Right lobe of liver (tissue), 6 donors: ENCODE measurements at places on chromosomes 12 and 14. TPM values are rescaled to one million over a fixed set of nuclear protein-coding genes. Genes with fewer than 3 reads are reported as not detected.
A peak's percentile ranks its signal among the peaks of the same experiment; 100 is the strongest.

DNA sequence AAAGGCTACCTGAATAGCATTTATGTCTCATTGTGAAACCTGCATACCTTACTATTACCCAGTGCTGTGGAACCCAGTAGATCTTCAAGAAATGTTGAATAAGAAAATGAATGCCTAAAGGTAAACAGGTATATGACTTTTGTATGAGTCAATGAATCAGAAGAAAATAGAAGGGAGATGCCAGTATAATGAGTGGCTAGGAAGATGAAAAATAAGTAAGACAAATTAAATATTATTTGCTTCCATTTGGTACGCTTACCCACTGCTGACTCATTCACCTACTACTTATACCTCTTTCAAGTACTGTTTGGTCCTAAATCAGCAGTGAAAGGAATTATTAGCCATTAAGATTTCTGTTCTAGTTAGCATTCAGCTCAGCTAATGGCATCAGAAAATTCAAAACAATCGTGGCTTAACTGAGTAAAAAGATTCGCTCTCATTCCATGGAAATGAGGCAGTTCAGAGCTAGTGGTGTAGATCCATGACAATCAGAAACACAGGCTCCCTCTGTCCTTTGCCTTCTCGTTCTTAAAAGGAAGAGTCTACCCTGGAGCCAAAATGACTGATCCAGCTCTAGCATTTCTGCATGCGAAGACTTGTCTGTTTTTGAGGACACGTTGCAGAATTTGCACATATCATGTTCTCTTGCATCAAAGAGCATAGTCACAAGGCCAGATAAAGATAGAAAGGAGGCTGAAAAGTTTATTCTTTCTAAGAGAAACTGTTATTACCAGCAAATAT is 705.8 kb upstream of the USP15 start:
- H3K27ac ChIP-seq: no peak overlapping the region
- no peak overlapping the region for H3K4me3 ChIP-seq
- no peaks in the 10 kb centered on the region for H3K27me3 ChIP-seq
- no peaks in the 10 kb centered on the region for H3K4me1 ChIP-seq

DNA sequence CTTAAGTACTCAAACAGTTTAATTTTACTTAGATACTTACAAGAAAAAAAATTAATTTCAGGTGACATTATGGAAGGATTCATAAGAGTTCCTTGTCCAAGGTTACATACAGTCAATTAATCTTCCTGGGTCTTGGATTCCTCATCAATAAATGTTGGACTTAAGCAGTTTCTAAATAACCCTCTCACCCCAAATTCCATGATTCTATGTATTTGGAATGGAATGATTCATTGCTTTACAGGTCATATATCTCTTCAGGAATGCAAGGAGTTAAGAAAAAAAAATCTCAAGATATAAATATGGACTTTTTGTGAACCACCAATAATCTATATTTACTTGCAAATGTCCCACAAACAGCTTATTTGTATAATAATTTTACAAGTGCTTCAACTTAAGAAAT is 84.2 kb upstream of the BMP4 start:
- H3K27ac ChIP-seq: no peak overlapping the region
- no peaks in the 10 kb centered on the region for H3K4me1 ChIP-seq
- no peaks in the 10 kb centered on the region for H3K36me3 ChIP-seq
- DNase-seq: no peak
- no peaks in the 10 kb centered on the region for H3K27me3 ChIP-seq

DNA sequence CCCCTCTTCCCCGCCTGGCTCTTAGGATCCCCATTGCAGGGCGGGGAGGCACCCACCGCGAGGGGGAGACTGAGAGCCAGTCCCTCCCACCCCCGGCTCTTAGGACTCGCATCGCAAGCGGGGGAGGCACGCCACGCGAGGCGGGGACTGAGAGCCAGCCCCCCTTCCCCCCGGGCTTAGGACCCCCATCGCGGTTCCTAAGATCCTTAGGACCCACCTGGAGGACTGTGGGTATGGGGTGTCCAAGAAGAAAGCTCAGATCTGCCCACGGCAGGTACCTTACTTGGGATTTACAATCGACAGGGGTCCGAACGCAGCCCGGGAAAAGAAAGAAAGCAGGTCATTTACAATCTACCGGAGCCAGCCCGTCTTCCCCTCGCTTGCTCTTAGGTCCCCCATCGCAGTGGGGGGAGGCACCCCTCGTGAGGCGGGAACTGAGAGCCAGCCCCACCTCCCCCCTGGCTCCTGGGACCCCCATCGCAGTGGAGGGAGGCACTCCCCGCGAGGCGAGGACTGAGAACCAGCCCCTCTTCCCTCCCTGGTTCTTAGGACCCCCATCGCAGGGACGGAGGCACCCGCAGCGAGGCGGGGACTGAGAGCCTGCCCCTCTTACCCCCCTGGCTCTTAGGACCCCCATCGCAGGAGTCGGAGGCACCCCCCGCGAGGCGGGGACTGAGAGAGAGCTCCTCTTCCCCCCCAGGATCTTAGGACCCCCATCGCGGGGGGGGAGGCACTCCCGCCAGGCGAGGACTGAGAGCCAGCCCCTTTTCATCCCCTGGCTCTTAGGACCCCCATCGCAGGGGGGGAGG is 43.7 kb downstream of the DDX11 start:
- no peaks in the 10 kb centered on the region for H3K36me3 ChIP-seq
- DNase-seq: peak; percentile 61
- H3K27me3 ChIP-seq: no peaks in the 10 kb centered on the region
- peak overlapping the region; percentile 36 for H3K4me3 ChIP-seq
- peaks cover 8% of the 10 kb centered on the region for H3K4me1 ChIP-seq
- H3K27ac ChIP-seq: no peak overlapping the region

The TSPAN8 gene
- 5.5 TPM for total RNA-seq

GRCh38 chr12:4786795-4787194 is 66.6 kb downstream of the GALNT8 start:
- H3K4me1 ChIP-seq: no peaks in the 10 kb centered on the region
- DNase-seq: no peak
- H3K4me3 ChIP-seq: no peak overlapping the region

DNA sequence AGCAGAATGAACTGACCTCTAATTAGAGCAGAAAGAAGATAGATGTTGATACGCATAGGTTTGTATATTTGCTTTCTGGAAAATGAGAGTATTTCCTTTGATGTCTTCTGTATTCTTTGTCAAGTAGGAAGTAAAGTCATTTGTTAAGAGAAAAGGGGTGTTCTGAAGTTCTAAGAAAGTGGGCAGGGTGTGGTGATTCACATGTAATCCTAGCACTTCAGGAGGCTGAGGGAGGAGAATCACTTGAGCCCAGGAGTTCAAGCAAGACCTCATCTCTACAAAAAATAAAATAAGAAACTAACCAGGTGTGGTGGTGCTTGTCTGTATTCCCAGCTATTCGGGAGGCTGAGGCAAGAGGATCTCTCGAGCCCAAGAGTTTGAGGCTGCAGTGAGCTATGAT is 2.8 kb downstream of the RHNO1 start:
- no peaks in the 10 kb centered on the region for H3K27me3 ChIP-seq
- no peak overlapping the region for H3K4me3 ChIP-seq
- H3K36me3 ChIP-seq: no peaks in the 10 kb centered on the region

GRCh38 chr14:42869681-42870080 is 1263.0 kb downstream of the LRFN5 start:
- H3K4me1 ChIP-seq: no peaks in the 10 kb centered on the region
- no peaks in the 10 kb centered on the region for H3K36me3 ChIP-seq
- no peak for DNase-seq
- H3K27me3 ChIP-seq: no peaks in the 10 kb centered on the region

GRCh38 chr12:80419644-80420043 is 24.4 kb upstream of the PTPRQ start:
- DNase-seq: no peak
- no peaks in the 10 kb centered on the region for H3K36me3 ChIP-seq
- H3K4me1 ChIP-seq: no peaks in the 10 kb centered on the region
- no peak overlapping the region for H3K4me3 ChIP-seq
- no peak overlapping the region for H3K27ac ChIP-seq
- H3K27me3 ChIP-seq: no peaks in the 10 kb centered on the region

- H3K36me3 ChIP-seq: no peaks in the 10 kb centered on the region
- no peaks in the 10 kb centered on the region for H3K4me1 ChIP-seq
- no peak within 1 kb of the TSS for H3K4me3 ChIP-seq
- no peaks in the 10 kb centered on the region for H3K27me3 ChIP-seq
Observed at GRCh38 chr12:57049890-57050289, at the start of gene MYO1A. Gene MYO1A (minus strand): TSS chr12:57050129. CDS start chr12:57048323, 1,806 bp downstream.

- no peak overlapping the region for H3K4me3 ChIP-seq
- no peaks in the 10 kb centered on the region for H3K4me1 ChIP-seq
- H3K27me3 ChIP-seq: no peaks in the 10 kb centered on the region
Observed at GRCh38 chr14:90883782-90884181, 67.6 kb upstream of the TTC7B start.

GRCh38 chr12:104544836-104545235 is 88.1 kb downstream of the CHST11 start:
- no peaks in the 10 kb centered on the region for H3K27me3 ChIP-seq
- no peak for DNase-seq
- H3K27ac ChIP-seq: no peak overlapping the region
- H3K4me3 ChIP-seq: no peak overlapping the region

The TSHR gene
- not detected for total RNA-seq

The CLEC6A gene
- total RNA-seq: not detected

DNA sequence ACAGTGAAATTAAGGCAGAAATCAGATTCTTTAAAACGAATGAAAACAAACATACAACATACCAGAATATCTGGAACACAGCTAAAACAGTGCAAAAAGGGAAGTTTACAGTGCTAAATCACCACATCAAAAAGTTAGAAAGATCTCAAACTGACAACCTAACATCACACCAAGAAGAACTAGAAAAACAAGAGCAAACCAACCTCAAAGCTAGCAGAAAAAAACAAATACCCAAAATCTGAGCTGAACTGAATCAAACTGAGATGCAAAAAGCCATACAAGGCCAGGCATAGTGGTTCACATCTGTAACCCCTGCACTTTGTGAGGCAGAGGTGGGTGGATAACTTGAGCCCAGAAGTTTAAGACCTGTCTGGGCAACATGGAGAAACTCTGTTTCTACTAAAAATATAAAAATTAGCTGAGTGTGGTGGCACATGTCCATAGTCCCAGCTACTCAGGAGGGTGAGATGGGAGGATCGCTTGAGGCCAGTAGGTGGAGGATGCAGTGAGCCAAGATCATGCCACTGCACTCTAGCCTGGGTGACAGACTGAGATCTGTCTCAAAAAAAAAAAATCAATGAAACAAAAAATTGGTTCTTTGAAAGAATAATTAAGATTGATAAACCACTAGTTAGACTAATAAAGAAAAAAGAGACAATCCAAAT is 33.2 kb upstream of the LDHB start:
- H3K4me3 ChIP-seq: no peak overlapping the region
- no peak overlapping the region for H3K27ac ChIP-seq
- H3K27me3 ChIP-seq: no peaks in the 10 kb centered on the region
- no peaks in the 10 kb centered on the region for H3K36me3 ChIP-seq

GRCh38 chr14:88417594-88417993 is 32.1 kb downstream of the SPATA7 start:
- H3K36me3 ChIP-seq: no peaks in the 10 kb centered on the region
- no peak overlapping the region for H3K27ac ChIP-seq
- no peak overlapping the region for H3K4me3 ChIP-seq
- no peaks in the 10 kb centered on the region for H3K4me1 ChIP-seq
- H3K27me3 ChIP-seq: no peaks in the 10 kb centered on the region

DNA sequence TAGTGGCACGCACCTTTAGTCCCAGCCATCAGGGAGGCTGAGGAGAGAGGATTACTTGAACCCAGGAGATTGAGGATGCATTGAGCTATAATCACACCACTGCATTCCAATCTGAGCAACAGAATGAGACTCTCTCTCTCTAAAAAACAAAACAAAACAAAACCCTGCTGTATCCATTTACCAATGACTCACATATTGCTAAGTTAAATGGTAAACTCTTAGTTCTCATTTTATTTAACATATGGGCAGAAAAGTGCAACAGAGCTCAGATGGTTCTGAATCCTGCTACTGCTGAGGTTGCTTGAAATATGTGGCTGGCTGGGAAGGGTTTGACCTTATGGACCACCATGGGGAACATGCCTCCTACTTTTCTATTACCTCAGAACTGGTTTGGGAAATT is 33.7 kb upstream of the CCNT1 start:
- DNase-seq: no peak
- H3K27ac ChIP-seq: no peak overlapping the region
- H3K4me3 ChIP-seq: no peak overlapping the region

DNA sequence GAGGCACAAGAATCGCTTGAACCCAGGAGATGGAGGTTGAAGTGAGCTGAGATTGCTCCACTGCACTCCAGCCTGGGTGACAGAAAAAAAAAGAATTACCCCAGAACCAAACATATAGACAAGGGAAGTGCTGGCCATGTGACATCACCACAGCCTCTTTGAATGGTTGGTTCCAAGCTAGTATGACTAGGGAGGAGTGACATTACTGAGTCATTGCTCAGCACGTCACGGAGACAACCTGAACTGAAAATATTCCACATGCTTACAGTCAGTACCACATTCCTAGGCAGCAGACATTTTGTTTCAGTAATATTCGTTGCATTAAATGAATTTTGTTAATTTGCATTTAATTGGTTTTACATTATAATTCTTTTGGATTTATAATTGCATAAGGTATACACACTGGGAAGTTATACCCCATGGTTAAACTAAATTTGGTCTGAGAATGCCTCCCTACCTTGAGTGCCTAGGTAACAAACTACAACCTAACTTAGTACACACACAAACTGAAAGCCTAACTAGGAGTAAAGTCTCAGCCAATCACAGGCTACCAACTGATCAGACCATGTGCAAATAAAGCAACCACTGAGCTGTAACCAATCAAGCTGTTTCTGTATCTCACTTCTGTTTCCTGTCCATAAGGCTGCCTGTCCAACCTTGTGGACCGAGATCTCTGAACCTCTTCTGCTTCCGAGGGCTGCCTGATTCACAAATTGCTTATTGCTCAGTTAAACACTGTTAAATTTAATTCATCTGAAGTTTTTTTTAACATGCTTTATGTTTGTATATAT is 164.4 kb downstream of the CAND1 start:
- no peak for DNase-seq
- H3K4me3 ChIP-seq: no peak overlapping the region
- no peaks in the 10 kb centered on the region for H3K27me3 ChIP-seq
- no peak overlapping the region for H3K27ac ChIP-seq
- no peaks in the 10 kb centered on the region for H3K36me3 ChIP-seq

DNA sequence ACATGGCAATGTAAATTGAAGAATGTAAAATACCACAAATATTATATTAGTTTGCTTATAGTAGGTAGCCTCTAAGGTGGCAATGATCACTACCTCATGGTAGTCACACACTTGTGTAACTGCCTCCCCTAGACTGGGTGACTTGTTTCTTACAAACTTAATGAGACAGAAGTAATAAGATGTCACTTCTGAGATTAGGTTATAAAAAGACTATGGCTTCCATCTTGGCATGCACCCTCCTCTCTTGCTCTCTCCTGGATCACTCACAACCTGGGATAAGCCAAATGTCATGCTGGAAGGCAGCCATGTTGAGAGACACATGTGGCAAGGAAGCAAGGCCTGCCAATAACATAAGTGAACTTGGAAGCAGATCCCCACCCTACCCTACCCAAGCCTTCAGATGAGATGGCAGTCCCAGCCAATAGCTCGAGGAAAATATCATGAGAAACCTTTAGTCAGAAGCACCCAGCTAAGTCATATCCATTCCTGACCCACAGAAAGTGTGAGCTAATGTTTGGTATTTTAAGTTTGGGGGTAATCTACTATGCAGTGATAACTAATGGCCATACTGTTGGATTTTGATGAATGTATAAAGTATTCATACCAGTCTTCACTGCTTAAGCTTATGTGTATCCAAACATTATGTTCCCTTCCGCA is 43.3 kb downstream of the PPP1R12A start:
- H3K27ac ChIP-seq: no peak overlapping the region
- H3K27me3 ChIP-seq: no peaks in the 10 kb centered on the region
- H3K4me3 ChIP-seq: no peak overlapping the region
- no peaks in the 10 kb centered on the region for H3K36me3 ChIP-seq
- DNase-seq: no peak
- H3K4me1 ChIP-seq: no peaks in the 10 kb centered on the region

GRCh38 chr14:77141214-77142004 is at the start of gene ZDHHC22:
Gene ZDHHC22 (minus strand): TSS chr14:77141791. CDS start chr14:77139738, 2,053 bp downstream.
- DNase-seq: peak; percentile 55
- H3K4me3 ChIP-seq: peak within 1 kb of the TSS; percentile 9
- H3K36me3 ChIP-seq: no peaks in the 10 kb centered on the region
- no peaks in the 10 kb centered on the region for H3K27me3 ChIP-seq
- H3K4me1 ChIP-seq: peaks cover 24% of the 10 kb centered on the region
